ENCODE measurements at places on chromosomes 3 and 15.

- no peak for DNase-seq
Measured at GRCh38 chr3:141431411-141432378, 55.1 kb upstream of the RASA2 start.

DNA sequence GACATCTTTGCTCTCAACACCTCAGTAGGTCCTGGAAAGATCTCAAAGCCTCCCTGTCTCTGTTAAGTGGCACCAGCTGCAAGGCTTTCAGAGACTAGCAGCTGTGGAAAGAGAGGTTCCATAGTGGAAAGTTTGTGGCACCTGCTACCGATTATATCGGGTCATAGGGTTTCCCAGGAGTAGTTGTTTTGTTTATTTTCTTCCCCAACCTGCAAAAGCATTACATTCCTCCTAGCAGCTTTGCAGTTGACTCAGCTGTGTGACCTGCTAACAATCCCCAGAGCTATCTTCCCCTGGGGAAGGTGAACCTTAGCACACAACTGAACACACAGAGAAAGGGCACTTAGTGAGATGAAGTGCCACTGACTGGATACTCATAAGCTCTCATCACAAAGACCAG, 598.9 kb upstream of the GRM7 start:
- no peak for DNase-seq

GRCh38 chr3:112814266-112814665, 32.4 kb downstream of the CD200R1L start:
- DNase-seq, result peak; percentile 87

DNA sequence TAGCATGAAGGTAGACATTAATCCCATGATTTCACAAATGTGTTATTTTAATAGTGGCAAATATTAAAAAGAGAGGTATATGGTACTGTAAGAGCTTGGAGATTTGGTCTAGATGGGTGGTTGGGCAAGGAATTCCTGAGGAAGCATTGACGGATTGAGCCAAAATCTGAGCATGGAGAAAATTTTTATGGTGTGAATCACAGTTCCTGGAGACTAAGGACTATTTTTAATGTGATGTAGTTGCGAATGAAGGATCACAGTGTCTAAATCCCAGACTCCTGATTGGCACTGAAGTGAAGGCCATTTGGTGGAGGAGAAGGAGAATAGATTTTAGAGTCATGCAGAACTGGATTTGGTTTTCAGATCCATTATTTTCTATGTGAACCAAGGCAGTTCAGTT, 188.7 kb upstream of the FEZF2 start:
- peak; percentile 88 for DNase-seq

GRCh38 chr3:12948371-12948770, 107.0 kb upstream of the RPL32 start:
- peak; percentile 75 for DNase-seq

- peak; percentile 40 for DNase-seq
Measured at GRCh38 chr3:34015204-34016142, 217.0 kb downstream of the PDCD6IP start.

DNA sequence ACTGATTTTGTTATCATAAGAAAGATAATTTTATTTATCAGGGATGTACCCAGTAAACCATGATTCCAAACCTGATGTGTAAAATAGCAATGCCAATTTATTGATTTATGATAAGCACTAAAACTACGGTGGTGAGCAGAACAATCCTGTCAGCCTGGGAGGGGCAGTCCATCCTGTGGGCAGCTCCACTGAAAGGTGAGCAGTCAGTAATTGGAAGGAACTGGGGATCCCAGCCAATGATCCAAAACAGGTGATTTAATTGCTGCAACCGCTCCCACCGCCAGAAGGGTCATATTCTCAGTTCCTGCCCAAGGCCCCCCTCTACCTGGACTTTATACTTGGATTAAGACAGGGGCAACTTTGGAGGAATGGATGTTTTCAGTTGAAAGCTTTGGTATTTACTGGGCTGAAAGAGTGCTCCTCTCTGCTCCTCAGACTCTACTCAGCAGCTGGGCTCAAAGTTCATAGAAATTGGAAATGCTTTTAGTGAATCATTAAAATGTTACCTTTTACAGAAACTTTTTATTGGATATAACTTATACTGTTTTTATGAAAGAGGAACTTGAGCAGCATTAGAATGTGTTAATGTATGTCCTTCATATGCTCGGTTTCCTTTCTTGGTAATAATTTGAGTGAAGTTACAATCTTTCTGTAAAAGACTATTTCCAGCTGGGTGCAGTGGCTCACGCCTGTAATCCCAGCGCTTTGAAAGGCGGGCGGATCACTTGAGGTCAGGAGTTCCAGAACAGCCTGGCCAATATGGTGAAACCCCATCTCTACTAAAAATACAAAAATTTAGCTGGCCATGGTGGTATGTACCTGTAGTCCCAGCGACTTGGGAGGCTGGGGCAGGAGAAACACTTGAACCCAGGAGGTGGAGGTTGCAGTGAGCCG, 198.6 kb upstream of the IL12A start:
- no peak for DNase-seq

GRCh38 chr15:88878720-88879184, 16.6 kb downstream of the HAPLN3 start:
- DNase-seq, result peak; percentile 66

GRCh38 chr3:15451216-15452113, 24.1 kb downstream of the EAF1 start:
- DNase-seq, result no peak

DNA sequence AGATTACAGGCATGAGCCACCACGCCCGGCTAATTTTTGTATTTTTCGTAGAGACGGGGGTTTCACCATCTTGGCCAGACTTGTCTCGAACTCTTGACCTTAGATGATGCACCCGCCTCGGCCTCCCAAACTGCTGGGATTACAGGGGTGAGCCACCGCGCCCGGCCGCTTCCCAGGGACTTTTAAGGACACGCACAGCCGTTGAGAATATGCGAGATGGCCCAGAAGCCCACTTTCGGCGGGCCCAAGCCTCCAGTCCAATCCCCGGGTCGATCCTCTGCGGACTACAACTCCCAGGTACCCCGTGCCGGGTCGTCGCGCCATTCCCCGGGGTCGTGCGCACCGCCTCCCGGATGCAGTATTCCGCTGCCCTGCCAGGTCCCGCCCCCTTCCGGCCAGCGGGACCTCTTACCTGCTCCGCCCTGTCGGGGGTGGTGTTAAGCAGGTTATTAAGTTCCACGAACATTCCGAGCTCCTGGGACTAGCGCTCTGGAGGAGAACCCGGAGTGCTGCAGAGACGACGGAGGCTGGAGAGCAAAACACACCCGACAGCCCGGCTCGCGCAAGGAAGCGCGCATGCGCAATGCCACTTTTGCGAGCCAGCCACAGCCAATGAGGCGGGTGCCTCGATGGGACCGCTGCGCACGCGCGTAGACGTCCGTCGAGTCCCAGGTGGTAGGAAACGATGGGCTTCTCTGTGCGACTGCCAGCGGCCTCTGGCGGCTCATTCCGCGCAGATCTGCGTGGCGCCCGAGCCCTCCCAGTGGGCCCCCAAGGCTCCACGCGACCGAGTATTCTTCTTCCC, at the start of gene ELP6:
Gene ELP6, minus strand, starts transcription at position 588 of the 805 bp plus-strand sequence. Its CDS starts 122 bp downstream, at position 466.
- peak; percentile 97 for DNase-seq

DNA sequence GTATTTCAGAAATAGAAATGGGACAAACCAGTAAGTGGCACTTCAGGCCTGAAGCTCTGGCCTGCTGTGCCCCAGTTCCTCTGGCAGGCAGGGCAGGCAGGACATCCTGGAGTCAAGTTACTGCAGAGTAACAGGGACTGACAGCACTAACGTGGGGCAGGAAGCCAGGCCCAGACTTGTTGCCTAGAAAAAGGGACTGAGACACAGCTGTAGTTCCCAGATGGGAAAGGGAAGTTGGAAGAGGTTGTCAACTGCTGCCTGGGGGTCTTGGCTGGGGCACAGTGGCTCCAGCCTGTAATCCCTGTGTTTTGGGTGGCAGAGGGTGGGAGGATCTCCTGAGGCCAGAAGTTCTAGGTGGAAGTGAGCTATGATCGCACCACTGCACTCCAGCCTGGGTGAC, 171.9 kb downstream of the FMN1 start:
- peak; percentile 65 for DNase-seq

DNA sequence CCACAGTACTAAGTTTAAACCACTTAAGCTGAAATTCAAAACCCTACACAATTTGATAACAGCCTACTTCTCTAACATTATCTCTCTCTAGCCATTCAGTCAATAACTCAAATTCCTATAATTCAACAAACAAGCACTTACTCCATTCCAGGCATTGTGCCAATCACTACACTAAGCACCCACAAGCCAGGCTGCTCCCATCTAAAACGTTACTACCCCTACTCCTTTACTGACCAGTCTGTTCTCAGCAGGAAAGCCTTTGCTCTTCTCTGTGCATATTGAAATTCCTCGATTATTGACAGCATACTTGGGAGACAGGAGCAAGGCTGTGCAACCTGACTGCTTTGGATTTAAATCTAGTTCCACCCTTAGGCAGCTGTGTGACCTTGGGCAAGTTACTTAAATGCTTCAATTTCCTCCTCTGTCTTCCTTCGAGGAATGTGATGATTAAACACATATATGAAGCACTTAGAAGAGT, 177.2 kb upstream of the THBS1 start:
- peak; percentile 79 for DNase-seq

- DNase-seq, result peak; percentile 84
Measured at GRCh38 chr15:68256675-68257450, 20.7 kb upstream of the FEM1B start.

DNA sequence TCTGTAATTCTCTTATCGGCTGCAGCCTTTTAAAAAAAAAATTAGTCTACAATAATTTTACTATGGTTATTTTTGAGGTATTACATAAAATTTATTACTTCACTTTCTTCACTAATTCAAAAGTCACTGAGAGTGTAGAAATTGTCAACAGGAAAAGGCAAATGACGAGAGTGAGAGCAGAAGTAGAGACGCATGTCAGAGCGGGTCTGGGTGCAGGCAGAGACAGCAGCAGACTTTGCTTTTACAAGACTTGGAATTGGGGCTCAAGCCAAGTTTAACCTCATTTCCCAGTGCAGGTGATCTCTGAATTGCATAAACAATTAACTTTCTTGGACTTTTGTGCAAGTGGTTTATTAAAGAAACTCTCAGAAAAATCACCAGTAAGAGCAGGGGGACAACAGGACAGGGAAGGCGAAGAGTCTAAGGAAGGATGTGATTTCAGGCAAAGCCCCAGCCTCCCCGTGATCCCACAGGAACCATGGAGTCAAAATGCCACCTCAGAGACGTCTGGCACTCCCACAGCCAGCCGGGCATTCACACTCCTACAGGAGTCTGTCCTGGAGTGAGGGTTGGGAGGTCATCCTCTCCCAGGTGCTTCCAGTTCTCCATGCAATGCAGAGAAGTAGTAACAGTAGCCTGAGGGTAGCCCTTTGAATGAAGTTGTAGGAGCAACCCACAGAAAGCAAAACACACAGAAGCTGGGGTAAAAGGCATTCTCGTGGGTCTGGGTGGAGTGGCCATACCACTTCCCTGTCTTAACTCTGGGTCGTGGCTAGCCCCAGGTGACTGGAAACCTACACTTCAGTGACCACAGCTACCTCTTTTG, 274.0 kb upstream of the TGFBR2 start:
- no peak for DNase-seq

DNA sequence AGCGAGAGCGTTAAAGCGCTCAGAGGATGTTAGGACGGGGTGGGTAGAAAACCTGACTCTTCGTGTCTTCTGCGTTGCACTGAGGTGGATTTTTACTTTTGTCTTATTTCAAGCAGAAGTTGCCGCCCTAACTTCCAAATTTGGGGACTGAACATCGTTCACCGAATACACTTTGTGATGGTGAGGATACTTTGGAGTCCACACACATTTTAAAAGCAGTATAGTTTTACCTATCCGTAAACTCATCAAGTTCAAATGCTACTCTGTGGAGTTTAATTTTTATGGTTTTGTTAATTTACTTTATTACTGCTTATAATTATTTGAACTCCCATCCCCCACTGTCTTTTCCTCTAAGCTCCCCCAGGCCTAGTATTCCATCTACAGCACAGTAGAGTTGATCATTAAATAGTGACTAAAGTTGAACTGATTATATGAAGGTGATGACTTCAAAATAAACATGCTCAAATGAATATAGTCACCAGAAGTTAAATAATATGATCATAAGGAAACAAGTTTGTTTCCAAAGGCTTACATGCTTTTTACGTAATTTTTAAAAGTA, 617 bp upstream of the EOGT start:
- no peak for DNase-seq

- no peak for DNase-seq
Measured at GRCh38 chr15:71043373-71043772, 71.9 kb upstream of the THSD4 start.

GRCh38 chr3:99012051-99012450, 110.6 kb upstream of the DCBLD2 start:
- peak; percentile 33 for DNase-seq

GRCh38 chr3:174540116-174540908, 318.8 kb upstream of the NAALADL2 start:
- DNase-seq, result no peak

DNA sequence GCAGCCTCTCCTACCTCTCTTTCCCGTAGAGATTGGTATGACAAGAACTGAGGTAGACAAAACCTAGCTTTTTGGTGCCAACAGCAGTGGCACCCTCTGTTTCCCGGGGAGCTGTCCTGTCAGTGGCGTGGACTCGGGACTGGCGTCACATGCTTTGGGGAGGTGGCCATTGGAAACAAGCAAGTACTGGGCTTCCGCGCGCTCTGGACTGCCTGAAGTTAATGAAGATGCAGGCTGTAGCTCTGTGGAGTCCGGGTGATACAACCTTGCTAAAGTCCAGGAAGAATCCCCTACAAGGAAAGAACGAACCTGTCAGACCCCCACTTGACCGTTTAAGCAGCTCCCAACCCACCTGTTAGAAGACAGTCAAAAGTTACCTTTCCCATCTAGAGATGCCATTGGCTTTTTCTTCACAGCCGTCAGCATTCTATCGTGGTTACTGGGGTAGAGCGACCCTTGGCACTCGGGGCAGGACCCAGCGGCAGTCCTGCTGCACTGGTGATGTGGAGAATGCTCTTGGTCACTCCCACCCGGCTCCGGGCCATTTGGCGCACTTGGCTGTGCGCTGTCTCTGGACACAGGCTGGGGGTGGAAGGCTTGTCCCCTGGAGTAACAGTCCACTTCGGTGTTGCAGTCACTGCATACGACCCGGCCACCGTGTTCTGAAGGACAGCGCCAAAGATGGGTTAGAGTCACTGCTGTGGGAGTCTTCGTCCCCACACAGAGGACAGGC, 120.5 kb downstream of the LRIG1 start:
- DNase-seq, result no peak

DNA sequence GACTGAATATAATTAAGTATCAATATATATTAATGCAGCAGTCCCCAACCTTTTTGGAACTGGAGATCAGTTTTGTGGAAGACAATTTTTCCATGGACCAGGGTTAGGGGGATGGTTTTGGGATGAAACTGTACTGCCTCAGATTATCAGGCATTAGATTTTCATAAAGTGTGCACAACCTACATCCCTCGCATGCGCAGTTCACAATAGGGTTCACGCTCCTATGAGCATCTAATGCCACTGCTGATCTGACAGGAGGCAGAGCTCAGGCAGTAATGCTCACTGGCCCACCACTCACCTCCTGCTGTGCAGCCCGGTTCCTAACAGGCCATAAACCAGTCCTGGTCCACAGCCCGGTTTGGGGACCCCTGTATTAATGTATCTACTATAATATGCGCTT, 95.6 kb downstream of the ULK4 start:
- DNase-seq, result no peak

All from fibroblast of skin of scalp (primary cell).